Thymus (tissue), 14 donors: ENCODE measurements at places on chromosomes 11 and 22. TPM values are rescaled to one million over a fixed set of nuclear protein-coding genes. Genes with fewer than 3 reads are reported as not detected.

TPCN2 gene
- total RNA-seq: 5.3 TPM

SORL1 gene
- 23.8 TPM for total RNA-seq

THY1 gene
- 88.8 TPM for total RNA-seq

DNA sequence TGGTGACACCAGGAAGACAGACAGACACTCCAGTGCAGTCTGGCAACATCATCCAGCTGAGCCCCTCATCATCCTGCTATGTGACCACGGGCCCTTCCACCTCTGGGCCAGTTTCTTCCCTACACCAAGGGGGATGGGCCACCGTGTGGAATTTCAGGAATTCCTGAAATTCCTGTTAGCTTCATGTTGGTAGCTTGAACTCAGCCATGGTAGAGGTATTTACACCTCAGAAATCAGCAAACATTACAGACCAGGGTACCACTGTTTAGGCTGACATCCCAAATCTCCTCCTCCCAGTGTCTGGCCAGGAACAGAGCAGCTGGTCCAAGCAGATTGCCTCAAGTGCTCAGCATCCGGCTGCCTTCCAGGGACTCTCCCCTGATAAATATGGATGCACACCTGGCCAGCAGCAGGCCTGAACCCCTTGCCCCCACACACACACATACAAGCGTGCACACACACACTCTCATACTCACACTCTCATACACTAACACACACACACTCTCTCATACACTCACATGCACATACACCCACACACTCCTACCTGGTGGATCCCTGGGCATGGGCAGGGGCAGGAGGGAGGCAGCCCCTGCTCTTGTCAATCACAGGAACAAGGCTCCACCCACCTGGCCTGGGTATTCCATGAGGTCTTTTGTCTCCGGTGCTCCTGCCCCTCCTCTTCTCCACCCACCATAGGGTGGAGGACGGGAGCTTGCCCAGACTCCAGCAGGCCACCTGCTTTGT lies 85.2 kb downstream of the BUD13 start:
- H3K36me3 ChIP-seq: no peaks in the 10 kb centered on the region
- no peak overlapping the region for H3K4me3 ChIP-seq
- H3K4me1 ChIP-seq: no peaks in the 10 kb centered on the region
- no peak for DNase-seq
- H3K27ac ChIP-seq: no peak overlapping the region

GRCh38 chr11:19426011-19426755 lies 185.4 kb upstream of the E2F8 start:
- no peaks in the 10 kb centered on the region for H3K27me3 ChIP-seq
- DNase-seq: no peak
- H3K4me3 ChIP-seq: no peak overlapping the region
- H3K36me3 ChIP-seq: no peaks in the 10 kb centered on the region
- no peak overlapping the region for H3K27ac ChIP-seq
- no peaks in the 10 kb centered on the region for H3K4me1 ChIP-seq

SPON1 gene
- total RNA-seq: 3.6 TPM

DNA sequence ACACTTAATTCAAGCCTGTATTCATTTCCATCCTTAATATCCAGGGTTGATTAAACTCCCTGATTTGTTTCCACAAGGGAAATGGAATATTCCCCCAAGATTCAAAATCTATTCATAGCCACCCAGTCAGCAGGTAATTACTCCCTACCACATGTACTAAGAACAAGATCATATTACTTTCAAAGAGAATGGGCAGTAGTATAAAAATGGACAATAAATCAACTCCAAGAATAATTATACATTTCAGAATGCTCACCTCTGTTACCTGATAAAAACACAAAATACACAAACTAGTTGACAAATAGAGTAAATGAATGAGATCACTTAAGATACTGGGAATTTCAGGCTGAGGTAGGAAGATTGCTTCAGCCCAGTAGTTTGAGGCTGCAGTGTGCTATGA lies 8.5 kb upstream of the FEZ1 start:
- H3K36me3 ChIP-seq: no peaks in the 10 kb centered on the region
- no peak for DNase-seq
- no peak overlapping the region for H3K4me3 ChIP-seq
- no peak overlapping the region for H3K27ac ChIP-seq
- H3K27me3 ChIP-seq: no peaks in the 10 kb centered on the region

POTEH gene
- not detected for total RNA-seq

DNA sequence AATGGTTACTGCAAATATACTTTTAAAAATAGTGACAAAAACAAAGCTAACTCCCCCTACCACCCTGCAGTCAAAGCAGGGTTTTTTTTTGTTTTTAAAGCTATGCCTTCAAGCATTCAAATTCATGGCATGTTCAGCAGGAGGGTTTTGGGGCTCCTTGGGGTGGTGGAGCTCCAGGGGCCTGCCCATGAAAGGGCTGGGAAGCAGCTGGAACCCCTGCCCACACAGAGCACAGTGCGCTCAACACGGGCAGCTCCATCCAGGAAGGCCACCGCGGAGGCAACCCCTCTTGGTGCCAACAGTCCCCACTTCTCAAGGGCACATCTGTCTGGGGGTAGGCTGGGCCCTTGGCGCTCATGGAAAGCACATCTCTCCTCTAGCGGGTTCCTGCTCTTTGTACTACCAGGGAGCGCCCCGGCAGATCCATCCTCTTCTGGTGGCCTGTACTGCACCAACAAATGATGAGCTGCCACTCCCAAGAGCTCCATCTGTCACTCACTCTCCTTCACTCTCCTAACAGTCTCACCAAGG lies 16.6 kb upstream of the PHLDA2 start:
- peaks cover 3% of the 10 kb centered on the region for H3K4me1 ChIP-seq
- no peak overlapping the region for H3K4me3 ChIP-seq
- peak overlapping the region; percentile 19 for H3K27ac ChIP-seq
- peaks cover 54% of the 10 kb centered on the region for H3K36me3 ChIP-seq
